ENCODE measurements at places on chromosomes 6 and 20.

DNA sequence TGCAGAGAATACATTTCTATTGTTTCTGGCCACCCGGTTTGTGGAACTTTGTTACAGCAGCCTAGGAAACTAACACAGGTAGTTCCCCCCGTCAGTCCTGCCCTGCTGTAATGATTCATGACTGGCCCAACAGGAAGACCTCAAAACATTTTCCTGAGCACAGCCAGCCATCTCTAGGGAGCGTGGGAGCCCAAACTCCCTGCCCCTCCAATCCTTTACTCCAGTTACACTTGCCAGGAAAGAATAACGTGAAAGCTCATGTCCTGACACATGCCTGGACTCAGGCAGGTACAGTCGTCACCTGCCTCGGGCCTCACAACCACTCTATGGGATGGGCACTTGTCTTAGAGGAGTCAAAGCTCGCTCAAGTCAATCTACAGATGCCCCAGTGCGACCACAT lies 8.4 kb downstream of the TXNDC5 start:
- no peak for DNase-seq

- no peak for DNase-seq
These were observed 367 bp downstream of the NRSN2 start for GRCh38 chr20:347317-347639.

- peak; percentile 86 for DNase-seq
These were observed 4.3 kb downstream of the TJAP1 start for GRCh38 chr6:43481591-43482236.

DNA sequence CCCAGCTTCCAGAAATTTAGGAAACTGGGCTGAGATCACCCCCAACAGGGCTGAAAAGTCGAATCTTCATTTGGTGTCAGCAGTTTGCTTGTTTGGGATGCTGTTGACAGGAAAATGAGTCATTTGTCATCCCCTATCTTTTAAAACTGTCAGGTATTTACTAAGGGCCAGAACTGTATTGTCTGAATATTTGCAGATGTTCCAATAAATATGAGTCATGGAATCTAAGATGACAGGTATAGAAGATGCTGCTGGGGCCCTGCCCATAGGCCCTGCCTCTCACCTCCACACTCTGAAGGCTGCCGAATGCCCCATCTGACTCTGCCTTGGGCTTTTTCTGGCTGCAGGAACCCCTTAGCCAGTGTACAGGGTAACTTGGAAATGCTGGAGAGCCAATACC lies 3.9 kb downstream of the ETV7 start:
- no peak for DNase-seq

DNA sequence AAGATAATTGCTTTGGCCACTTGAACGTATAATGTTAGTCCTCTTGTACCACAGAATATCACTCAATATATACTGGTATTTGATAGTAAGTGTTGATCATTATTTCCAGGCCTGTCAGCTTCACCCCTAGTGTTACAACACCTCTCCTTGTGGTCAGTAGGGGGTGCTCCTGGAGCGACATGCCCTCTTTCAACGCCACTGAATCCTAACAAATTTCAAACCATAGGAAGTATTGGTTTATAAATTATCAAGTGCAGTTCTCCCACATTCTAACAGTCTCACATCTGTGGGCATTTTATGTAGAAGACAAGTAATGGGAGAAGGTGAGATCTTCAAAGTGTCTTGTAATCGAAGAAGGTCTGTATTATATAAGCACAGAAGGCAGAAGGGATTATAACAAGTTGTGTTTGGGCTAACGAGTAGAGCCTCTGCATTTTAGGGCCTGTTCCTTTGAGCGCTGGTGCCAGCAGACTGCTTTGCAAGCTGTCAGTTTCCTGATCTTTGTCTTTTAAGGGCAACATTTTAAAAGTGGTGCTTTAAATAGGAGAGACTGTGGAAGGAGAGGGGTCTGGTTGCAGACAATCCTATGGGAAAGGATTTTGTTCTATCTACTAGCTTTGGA lies 57.1 kb upstream of the CEP162 start:
- DNase-seq: peak; percentile 11

GRCh38 chr20:53070706-53071392 lies 98.7 kb downstream of the TSHZ2 start:
- peak; percentile 63 for DNase-seq

GRCh38 chr6:146542881-146543210 lies 787 bp upstream of the RAB32 start:
- DNase-seq: no peak

DNA sequence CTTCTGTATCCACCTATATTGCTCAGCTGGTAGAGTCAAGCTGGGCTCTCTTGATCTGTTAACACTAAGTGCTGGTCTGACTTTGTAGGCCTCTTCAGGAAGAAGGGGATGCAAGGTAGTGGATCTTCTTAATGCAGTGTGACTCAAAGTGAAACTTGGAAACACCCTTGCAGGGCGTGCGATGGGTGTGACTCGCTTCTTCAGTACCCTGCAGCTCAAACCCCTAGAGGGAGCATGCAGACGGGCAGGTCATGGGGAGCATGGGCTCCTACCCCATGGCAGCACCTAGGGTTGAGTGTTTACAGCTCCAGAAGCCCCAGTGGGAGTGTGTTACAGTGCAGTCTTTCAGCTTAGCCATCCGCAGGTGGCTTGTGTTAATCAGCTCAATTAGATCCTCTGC lies 757 bp upstream of the SAMD3 start:
- peak; percentile 18 for DNase-seq

DNA sequence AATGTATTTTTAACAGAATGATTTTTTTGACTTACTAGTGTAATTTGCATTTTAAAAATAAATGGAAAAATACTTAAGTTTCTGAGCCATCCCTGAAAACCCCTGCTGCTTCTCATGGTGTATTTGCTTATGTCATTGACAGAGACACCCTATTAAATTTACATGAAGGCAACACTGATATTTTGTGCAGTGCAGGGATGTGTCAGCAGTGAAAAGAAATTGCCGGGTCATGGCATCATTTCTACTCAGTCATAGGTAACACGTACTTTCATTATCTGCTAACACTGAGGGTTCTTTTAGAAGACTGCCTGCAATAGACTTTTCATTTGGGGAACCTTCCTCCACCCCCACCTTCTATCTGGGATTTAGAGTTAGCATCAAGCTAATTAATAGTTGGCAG lies 136.7 kb upstream of the RNF217 start:
- DNase-seq: no peak

- DNase-seq: peak; percentile 61
These were observed 94.5 kb downstream of the HTR1B start for GRCh38 chr6:77368660-77369313.

- no peak for DNase-seq
These were observed 94.2 kb upstream of the MBOAT1 start for GRCh38 chr6:20306491-20306890.

DNA sequence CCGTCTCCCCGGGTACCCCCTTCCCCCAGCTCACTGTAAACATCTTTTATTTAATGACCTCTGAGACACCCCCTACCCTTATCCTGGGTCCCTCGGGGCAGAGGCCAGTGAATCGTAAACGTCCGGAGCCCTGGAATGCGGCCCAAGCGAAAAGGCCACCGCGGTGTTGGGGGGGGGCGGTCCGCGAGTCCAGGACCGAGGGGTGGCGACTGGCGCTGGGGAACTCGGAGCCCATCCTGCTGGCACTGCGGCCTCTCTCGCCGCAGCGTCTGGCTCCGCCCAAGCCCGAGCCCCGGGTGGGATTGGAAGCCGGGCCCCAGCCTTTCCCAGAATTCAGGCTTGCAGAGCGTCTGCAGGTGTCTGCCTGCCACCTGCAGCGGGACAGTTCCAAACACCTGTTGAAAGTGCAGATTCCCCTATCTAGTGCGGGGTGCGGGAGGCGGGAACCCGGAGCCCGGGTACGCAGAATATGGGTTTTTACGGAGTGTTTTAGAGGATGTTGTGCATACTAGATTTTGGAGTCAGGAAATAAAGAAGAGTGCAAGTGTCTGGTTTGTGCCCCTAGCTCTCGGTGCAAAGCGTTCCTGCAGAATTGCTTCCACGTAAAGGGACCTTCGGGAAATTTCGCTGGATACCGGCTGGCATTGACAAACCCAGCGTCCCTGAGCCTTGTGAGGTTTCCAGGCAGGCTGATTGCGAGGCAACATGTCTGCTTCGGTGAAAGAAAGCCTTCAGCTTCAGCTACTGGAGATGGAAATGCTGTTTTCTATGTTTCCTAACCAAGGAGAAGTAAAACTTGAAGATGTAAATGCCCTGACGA lies 800 bp downstream of the RWDD2A start:
- DNase-seq: peak; percentile 32

DNA sequence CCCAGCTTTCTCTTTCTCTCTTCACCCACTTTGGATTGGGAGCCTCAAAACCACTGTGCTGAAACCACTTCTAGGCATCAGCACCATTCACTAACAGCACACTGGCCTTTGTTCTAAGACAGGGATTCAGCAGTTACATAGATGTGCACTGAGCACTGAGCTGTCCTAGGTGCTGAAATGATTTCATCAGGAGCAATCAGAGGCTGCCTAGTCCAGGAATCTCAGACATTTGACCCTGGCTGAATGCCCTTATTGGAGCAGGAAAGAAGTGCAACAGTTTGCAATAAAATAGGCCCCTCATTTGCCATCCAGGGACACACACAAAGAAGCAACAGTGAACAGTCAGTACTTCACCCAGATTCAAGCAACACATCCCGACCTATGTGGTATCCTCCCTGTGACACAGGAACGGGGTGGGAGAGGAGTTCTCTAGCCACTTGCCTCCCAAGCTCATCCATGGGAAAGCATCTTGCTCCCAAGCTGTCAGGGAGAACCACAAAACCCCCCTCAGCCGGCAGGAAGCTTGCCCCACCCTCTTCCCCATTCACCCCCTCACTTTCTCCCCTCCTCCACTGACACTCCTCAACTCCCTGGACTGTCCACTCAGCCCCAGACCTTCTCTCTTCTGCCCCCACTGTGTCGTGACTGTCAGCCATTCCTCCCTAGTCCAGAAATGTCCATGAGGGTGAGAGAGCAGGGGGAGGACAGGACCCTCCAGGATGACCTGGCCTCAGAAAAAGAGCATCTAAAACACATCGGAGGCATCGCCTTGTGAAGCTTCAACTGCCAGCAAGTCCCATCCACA lies 304.4 kb downstream of the PREX1 start:
- peak; percentile 77 for DNase-seq

DNA sequence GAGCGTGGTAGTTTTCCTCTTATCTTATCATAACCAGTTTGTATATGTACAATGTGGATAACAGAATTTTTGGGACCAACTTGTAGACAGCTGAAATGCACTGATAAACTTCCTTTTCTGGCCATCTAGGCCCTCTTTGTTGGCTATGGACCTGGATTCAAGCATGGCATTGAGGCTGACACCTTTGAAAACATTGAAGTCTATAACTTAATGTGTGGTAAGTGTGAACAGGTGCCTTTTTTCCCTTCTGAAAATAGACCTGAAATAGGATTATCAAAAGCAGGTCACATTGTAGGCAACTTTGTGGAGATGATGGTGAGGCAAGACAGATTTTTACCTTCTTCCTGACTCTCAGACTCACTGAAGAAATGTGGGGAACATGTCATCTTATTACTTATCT lies 67.8 kb downstream of the ENPP1 start:
- no peak for DNase-seq

DNA sequence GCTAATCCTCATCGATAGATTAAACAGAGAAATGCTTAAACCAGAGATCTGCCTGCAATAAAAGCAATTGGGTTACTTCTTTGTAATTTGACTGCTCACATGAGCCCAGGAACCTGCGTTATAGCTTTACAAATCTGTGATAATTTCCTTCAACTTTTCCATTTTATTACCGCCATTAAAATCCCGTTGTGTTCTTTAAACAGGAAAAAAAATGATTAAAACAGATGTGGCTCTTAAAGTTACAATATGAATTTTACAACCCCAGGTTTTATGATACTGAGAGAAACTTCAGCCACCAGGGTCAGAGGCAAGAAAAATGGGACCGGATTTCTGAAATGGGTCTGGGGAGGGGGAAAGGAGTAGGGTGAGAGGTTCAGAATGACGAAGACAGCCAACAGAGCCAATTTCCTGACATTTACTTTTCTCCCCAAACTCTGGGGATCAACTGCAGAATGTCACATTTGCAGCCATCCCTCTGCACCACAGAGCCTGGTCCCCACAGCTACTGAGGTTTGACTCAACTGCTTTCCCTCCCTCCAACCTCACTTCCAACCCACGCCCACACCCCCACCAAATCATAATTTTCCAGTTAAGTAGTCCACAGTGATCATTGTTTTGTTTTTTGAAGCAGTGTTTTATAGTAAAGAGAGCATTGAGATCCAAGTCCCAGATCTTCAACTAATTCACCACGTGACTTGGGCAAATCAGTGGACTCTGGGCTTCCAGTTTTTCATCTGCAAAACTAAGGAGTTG lies 77.6 kb upstream of the EYA2 start:
- no peak for DNase-seq

- DNase-seq: no peak
These were observed 5.8 kb upstream of the PLTP start for GRCh38 chr20:45917790-45918141.

DNA sequence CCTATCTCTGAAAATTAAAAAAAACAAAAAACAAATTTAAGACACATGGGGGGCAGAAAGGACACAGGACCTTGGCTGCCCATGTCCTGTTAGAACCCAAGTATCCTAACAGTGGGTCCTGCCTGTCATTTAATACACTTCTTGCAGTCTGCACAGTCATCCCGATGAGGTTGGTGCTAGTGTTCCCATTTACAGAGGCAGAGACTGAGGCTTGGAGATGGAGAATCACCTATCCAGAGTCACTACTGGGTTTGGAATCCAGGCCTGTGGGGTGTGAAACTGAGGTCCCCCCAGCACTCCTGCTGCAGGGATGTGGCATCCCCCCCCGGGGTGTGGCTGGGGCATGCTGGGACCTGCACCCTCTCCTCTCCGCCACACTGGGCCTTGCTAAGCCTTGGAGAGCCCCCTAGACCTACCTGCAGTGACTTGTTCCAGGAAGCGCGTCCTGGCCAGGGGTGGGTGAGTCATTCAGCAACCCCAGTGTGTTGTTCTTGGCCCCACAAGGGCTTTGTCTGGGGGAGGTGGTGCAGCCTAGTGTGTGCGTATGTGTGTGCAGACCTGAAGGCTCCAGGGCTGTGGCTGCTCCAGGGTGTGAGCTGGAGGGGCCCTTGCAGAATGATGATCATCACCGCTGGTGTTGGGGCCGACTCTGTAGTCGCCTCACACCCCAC lies 49.7 kb downstream of the BCAS4 start:
- peak; percentile 98 for DNase-seq

DNA sequence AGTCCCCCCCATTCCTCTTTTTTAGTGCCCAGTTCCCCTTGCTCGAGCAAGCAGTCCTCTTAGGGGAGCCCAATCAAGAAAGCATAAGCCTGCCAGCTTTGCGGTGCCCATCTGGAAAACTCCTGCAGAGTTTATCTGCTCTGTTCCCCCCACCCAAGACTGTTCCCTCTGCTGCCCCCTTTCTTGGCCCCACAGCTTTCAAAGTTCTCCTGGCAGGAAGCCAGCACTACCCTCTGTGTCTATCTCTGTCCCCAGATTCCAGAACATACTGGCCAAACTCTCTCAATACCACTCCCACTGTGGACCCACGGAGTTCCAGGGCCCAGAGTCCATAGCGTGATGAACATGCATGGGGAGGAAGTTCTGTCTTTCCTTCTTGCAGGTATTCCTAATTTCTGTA lies 55.4 kb downstream of the CRYBG1 start:
- DNase-seq: no peak

All from MCF 10A (cell line).